Placental epithelial cell (primary cell): ENCODE measurements at places on chromosomes 7 and 10. TPM values are rescaled to one million over a fixed set of nuclear protein-coding genes. Genes with fewer than 3 reads are reported as not detected.

PDLIM1 gene
- total RNA-seq, result 205 and 290 TPM in 2 replicates

TSPAN12 gene
- total RNA-seq, result 5.2 and 6.3 TPM in 2 replicates

CALN1 gene
- not detected in 2 replicates for total RNA-seq

ZC3HAV1L gene
- 50.3 and 55.2 TPM in 2 replicates for total RNA-seq

IFIT1 gene
- 1.5 and 2.4 TPM in 2 replicates for total RNA-seq

ANKRD1 gene
- 14.5 TPM in 1 of 2 replicates, not detected in the other for total RNA-seq

HMX2 gene
- total RNA-seq, result not detected in 2 replicates

FAM241B gene
- total RNA-seq, result 0.87 TPM in 1 of 2 replicates, not detected in the other

CTTNBP2 gene
- total RNA-seq, result 0.39 and 0.43 TPM in 2 replicates

C7orf33 gene
- not detected in 2 replicates for total RNA-seq

PLAC9 gene
- not detected in 2 replicates for total RNA-seq

SPDYE18 gene
- total RNA-seq, result not detected in 2 replicates

PYROXD2 gene
- total RNA-seq, result 5.0 and 9.4 TPM in 2 replicates

PNPLA8 gene
- 22.4 and 30.6 TPM in 2 replicates for total RNA-seq

PPP2R2D gene
- total RNA-seq, result 18.8 and 28.7 TPM in 2 replicates

ANKRD22 gene
- total RNA-seq, result not detected in 2 replicates

CNPY1 gene
- not detected in 2 replicates for total RNA-seq

HOXA9 gene
- not detected in 2 replicates for total RNA-seq

DTX2 gene
- total RNA-seq, result 10.2 and 11.8 TPM in 2 replicates

HMX3 gene
- not detected in 2 replicates for total RNA-seq

CUZD1 gene
- total RNA-seq, result 0.39 and 0.98 TPM in 2 replicates

TUBB8 gene
- not detected in 2 replicates for total RNA-seq

CACNA2D1 gene
- total RNA-seq, result under 0.01 and 0.11 TPM in 2 replicates

NEUROD6 gene
- not detected in 2 replicates for total RNA-seq

NPC1L1 gene
- total RNA-seq, result not detected in 2 replicates

DPCD gene
- total RNA-seq, result 29.8 and 31.1 TPM in 2 replicates

CPVL gene
- 11.4 and 15.4 TPM in 2 replicates for total RNA-seq

CYP3A4 gene
- total RNA-seq, result not detected in 2 replicates

HIBADH gene
- total RNA-seq, result 22.7 and 31.4 TPM in 2 replicates

HTR5A gene
- total RNA-seq, result not detected in 2 replicates
